ENCODE measurements at places on chromosomes 2 and 18.

- no peak for DNase-seq
Observed at GRCh38 chr18:31426021-31426420, 21.5 kb upstream of the DSG3 start.

- no peak for DNase-seq
Observed at GRCh38 chr18:59918997-59919396, 19.2 kb downstream of the PMAIP1 start.

DNA sequence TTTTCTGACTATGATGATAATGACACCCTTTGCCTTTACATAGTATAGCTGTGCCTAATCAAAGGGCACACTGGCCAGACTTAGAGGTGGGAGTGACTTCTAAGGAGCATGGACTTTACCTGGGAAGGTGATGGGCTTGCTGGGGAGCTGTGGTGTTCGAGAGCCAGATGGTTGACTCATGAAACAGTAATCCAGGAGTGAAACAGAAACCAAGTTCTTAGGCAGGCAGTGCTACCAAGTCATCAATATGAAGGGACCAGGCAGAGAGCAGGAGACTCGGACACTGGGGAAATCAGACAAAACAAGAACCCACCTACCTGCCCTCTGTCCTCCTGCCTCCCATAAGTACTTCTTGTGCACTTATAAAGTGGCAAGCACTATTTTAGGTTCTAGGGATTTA lies 430.4 kb downstream of the DLGAP1 start:
- no peak for DNase-seq

- no peak for DNase-seq
Observed at GRCh38 chr18:65762556-65762955, 11.7 kb downstream of the CDH7 start.

GRCh38 chr2:226622484-226622883 lies 177.1 kb downstream of the IRS1 start:
- DNase-seq = no peak

GRCh38 chr2:242001853-242002252 lies 132.3 kb downstream of the RTP5 start:
- no peak for DNase-seq

DNA sequence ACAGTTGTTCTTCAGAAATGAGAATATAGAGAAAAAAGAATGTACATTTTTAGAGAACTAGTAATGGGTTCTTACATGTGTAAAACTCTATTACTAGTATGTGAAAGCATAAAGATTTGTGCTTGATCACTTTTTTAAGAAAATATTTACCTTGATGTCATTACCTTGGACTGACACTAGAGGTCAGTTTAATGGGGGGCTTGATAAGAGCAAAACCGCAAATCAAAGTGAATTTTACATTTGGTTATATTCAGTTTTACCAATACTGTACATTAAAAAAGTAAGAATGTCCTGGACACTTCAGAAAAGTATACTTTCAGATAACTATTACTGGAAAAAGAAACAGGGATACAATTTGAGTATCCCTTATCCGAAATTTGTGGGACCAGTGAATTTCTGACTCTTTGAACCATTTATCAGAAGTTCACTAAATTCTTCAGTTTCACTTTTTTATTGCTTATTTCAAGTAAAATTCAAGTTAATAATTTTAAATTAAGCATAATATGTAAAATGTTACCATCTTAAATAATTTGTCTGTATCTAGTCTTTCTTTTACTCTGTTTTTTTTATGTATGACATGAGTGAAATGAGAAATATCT lies 1149.5 kb downstream of the DSC3 start:
- no peak for DNase-seq

DNA sequence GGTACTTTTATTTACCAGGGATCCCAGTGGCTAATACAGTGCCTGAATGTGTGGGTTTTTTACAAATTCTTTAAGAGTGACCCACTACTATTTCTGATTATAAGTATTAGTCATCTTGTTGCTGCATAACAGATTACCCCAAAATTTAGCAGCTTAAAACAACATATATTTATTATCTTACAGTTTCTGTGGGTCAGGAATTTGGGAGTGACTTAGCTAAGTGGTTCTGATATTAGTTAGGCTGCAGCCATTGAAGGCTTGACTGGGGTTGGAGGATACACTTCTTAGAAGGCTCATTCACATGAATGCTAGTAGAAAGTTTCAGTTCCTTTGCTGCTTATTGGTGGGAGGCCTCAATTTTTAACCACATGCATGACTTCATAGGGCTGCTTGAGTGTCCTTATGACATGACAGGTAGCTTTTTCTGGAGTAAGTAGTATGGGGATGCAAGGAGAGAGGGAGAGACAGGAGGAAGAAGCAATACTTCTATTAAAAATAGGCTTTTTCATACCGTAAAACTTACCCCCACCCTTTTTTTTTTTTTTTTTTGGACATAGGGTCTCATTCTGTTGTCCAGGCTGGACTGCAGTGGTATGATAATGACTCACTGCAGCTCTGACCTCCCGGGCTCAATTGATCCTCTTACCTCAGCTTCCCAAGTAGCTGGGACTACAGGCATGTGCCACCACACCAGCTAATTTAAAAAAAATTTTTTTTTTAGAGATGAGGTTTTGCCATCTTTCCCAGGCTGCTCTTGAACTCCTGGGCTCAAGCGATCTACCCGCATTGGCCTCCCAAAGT lies 13.3 kb upstream of the POLE4 start:
- no peak for DNase-seq

DNA sequence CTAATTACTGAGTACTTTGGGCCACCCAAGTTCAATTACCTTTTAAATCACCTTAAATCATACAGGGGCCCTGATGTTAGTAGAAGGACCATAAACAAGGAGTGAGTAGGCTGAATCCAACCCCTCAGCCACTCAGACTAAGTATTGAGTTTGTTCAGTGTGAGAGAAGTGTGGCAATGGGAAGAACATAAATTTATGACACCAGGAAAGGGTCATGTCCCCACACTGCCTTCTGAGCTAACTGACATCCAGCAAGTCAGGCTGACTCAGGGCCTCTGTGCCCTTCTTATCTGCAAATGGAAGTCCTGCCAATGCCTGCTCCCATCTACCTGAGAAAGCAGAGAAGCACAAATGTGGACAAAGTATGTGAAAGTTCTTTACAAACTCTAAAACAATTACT lies 12.9 kb downstream of the PLEKHM3 start:
- DNase-seq = no peak

Measured in activated CD8-positive, alpha-beta memory T cell treated with anti-CD3 and anti-CD28 coated beads for 48 hours (primary cell).